Gastrocnemius medialis (tissue), 4 donors: ENCODE measurements at places on chromosomes 5 and 9. TPM values are rescaled to one million over a fixed set of nuclear protein-coding genes. Genes with fewer than 3 reads are reported as not detected.

DNA sequence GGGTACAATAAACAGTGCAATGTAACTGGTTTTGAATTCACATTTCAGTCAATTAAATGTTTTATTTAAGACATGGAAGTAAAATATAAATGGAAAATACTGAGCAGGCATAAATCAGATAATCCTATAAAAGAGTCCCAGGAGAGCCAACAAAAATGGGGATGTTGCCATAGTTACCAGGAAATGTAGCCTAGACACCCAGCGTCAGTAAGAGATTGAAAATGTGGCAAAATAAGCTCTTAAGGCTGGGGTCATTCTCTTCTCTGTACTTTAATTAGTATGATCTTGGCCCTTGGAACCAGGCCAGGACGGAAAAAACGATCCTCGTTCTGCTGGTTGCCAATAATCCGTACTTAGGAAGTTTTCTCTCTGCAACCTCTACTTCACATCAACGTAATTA is 18.9 kb upstream of the RASEF start:
- no peak for DNase-seq

DNA sequence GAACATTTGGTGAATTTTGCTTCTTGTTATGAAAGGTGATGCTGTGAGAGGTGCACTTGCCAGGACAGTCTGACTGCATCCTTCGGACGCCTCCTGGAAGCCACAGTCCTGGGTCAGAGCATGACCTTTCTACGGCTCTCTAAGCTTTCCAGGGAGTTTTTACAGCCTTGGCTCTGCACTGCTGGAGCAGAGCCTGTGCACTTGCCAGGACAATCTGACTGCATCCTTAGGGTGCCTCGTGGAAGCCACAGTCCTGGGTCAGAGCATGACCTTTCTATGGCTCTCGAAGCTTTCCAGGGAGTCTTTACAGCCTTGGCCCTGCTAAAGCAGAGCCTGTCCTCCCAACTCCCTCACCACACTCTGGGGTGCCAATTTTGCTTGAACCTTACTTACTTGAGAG is 49.6 kb downstream of the CCDC180 start:
- DNase-seq: no peak

- DNase-seq: no peak
These were observed 18.7 kb downstream of the MYMK start for GRCh38 chr9:133505901-133506652.

DNA sequence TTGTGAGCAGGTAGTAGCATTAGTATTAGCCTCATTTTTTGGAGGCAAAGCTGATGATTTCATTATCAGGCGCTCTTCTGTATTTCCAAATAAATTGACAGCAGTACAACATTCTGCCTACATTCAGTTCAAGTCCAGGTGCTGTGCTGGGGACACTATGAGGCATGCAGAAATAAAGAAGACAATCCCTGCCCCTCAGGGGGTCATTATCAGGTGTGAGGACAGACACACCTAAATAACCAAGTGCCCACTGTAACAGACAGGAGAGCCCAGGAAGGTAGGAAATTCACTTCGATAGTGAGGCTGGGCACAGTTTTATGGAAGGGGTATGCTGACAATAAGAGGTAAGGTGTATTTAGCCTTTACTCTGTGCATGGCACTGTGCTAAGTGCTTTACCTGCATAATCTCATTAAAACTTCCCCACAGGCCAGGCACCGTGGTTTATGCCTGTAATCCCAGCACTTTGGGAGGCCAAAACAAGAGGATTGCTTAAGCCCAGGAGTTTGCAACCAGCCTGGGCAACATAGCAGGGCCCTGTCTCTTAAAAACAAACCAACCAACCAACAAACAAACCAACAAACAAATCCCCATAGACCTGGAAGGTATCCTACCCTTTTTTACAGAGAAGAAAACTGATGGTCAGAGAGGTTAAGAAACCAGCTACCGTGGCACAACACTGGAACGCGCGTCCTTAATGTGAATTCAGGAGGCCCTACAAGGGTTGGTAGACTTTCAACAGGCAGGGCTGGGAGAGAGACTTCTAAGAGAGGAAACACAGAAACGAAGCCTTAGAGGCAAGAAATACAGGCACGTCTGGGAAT is 17.5 kb upstream of the GPX3 start:
- DNase-seq: no peak

DNA sequence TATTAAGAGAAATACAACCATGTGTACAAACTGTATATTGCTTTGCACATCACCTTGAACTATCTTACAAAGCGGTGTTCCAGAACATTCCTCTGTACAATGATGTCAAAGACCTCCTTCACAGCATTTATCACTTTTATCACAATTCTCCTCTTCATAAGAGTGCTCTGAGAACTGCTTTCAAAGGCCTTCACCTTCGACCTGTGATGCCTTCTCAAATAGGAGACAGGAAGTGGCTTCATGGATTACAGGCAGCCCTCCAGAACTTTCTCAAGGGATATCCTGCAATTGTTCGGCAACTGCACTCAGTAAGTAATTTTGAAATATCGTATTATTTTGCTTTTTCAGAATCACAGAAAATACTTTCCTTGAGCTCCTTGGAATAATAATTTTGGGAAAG is 68.0 kb upstream of the IL7R start:
- no peak for DNase-seq

DNA sequence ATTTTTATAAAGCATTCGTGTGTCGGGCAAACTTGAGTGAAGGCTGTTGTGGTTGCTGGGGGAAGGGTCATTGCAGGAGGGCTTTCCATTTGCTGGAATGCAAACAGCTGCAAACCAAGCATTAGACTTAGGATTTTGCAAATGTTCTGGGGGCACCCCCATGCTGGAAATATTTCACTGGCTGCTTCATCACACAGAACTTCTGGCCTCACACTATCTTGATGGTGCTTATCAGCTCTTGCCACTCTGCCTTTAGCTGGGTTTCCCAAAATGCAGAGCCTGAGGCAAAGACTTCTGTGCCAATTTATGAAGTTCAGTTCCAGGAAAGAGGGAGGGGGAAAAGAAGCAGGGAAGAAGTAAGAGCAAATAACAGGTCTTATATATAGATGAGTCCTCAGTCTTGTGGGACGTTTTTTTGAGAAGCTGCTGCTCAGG is 8.6 kb upstream of the COL15A1 start:
- DNase-seq: no peak

GRCh38 chr9:86471171-86471815 is 117.1 kb upstream of the TUT7 start:
- no peak for DNase-seq

GRCh38 chr9:80792726-80793125 is 896.6 kb downstream of the TLE1 start:
- no peak for DNase-seq

GRCh38 chr9:95722141-95722540 is 153.3 kb upstream of the ERCC6L2 start:
- DNase-seq: no peak

ZBED3 gene
- total RNA-seq: 1.0 TPM

GKAP1 gene
- 34.7 TPM for total RNA-seq
